ENCODE measurements at places on chromosomes 5 and 9. TPM values are rescaled to one million over a fixed set of nuclear protein-coding genes. Genes with fewer than 3 reads are reported as not detected.

KCTD16 gene
- total RNA-seq: not detected

- H3K36me3 ChIP-seq: no peaks in the 10 kb centered on the region
- no peaks in the 10 kb centered on the region for H3K27me3 ChIP-seq
- H3K27ac ChIP-seq: no peak overlapping the region
Observed at GRCh38 chr9:129580211-129580915, 40.5 kb downstream of the C9orf50 start.

- no peaks in the 10 kb centered on the region for H3K4me1 ChIP-seq
- no peak overlapping the region for H3K4me3 ChIP-seq
- no peak for DNase-seq
- no peaks in the 10 kb centered on the region for H3K36me3 ChIP-seq
- no peak overlapping the region for H3K27ac ChIP-seq
Observed at GRCh38 chr5:68711293-68712200, 382.3 kb upstream of the SLC30A5 start.

DNA sequence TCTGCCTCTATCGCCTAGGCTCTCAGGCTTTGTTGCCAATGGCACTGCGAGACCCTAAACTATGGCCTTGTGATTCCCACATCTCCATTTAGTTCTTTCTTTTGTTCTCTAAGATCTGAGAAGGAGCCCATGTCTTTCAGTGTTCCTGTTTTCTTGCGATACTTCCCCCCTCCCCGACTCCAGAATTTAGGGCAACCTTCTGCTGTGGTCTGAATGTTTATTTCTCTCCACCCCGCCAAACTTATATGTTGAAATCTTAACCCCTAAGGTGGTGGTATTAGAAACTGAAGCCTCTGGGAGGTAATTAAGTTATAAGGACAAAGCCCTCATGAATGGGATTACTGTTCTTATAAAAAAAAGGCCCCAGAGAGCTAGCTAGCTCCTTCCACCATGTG lies 6.4 kb downstream of the TMC1 start:
- H3K4me3 ChIP-seq: peak overlapping the region; percentile 31
- H3K4me1 ChIP-seq: peaks cover 22% of the 10 kb centered on the region
- H3K27ac ChIP-seq: peak overlapping the region; percentile 79
- no peaks in the 10 kb centered on the region for H3K27me3 ChIP-seq

DAB2 gene
- 12.4 TPM for total RNA-seq

GPR150 gene
- 0.48 TPM for total RNA-seq

DNA sequence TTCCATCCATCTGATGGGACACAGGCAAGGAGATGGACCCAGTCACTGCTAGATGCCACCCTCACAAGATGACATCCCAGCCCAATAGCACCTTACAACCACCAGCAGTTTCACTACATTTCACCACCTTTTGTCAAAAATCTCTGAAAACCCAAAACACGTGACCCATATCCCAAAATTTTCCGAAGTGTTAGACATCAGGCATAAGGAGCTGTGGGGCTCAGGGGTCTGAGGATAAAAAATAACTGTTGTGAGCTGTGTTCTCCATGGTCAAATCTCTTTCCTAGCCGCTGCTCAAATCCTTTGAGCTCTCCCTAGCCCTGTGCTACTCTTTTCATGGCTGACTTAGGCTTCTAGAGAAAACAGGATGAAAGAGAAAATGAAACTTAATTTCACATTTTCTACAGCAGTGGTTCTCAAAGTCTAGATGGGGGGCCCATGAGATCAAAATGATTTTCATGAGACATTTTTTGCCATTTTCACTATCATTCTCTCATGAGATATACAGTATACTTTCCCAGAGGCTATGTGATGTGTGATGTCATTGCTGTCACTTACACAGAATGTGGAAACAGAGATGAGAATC lies 40.7 kb downstream of the TIMD4 start:
- no peaks in the 10 kb centered on the region for H3K36me3 ChIP-seq
- no peaks in the 10 kb centered on the region for H3K4me1 ChIP-seq
- H3K27me3 ChIP-seq: no peaks in the 10 kb centered on the region
- no peak overlapping the region for H3K4me3 ChIP-seq

DNA sequence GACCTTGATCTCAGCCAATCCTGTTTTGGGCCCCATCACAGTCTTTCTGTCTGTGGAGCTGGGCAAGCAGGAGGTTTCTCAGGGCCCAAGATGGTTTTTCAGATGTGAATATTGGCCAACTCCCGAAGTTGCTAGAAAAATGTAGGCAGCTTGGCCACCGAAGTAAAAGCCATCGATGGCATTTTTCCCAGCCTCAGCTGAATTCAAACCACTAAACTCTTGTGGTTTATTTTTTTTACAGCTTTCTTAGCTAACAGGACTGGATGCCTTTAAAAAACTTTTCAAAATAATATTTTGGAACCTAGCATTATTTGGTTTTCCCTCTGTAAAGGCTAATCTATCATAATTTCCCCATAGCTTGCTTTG lies 102.5 kb upstream of the ERCC6L2 start:
- H3K4me1 ChIP-seq: peaks cover 17% of the 10 kb centered on the region
- no peak overlapping the region for H3K4me3 ChIP-seq
- H3K27ac ChIP-seq: no peak overlapping the region
- no peaks in the 10 kb centered on the region for H3K36me3 ChIP-seq
- DNase-seq: no peak
- H3K27me3 ChIP-seq: no peaks in the 10 kb centered on the region

GRCh38 chr5:19902316-19902934 lies 85.6 kb downstream of the CDH18 start:
- DNase-seq: no peak
- H3K4me1 ChIP-seq: no peaks in the 10 kb centered on the region
- H3K27ac ChIP-seq: no peak overlapping the region
- H3K27me3 ChIP-seq: no peaks in the 10 kb centered on the region
- no peaks in the 10 kb centered on the region for H3K36me3 ChIP-seq

DNA sequence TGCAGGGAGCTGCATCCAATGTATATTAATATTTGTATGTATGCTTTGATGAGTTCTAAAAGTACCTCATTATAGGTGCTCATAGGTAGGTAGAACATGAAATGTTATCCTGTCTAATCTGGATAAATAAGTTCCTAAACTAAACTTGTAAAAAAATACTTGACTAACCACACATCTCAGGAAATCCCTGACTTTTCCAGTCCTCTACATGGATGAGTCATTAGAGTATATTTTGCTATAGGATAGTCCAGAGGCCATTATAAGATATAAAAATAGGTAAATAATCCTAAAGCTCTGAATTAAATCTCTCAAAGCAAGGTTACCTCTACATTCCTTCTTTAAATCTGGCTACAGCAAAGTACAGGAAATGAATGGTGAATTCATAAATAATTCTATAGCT lies 404.3 kb downstream of the RAB3C start:
- H3K4me3 ChIP-seq: no peak overlapping the region
- no peak overlapping the region for H3K27ac ChIP-seq
- H3K36me3 ChIP-seq: no peaks in the 10 kb centered on the region
- no peaks in the 10 kb centered on the region for H3K27me3 ChIP-seq
- DNase-seq: no peak
- H3K4me1 ChIP-seq: no peaks in the 10 kb centered on the region

MLANA gene
- 20.0 TPM for total RNA-seq

DNA sequence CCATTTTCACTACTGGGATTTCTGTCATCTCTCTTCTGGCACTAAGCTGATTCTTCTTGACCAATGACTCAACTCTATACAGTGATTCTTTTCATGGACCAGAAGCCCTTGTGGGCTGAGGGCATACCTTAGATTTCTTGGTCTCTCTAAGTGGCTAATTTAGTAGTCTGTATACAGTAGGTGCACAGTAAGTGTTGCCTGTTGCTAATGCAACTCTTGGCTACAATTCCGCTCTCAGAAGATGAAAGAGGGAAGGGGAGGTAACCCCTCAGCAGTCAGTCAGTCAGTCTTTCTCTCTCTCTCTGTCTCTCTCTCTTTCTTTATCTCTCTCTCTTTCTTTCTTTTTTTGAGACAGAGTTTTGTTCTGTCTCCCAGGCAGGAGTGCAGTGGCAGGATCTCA lies 115.1 kb upstream of the PANK3 start:
- H3K4me1 ChIP-seq: peaks cover 11% of the 10 kb centered on the region
- DNase-seq: no peak
- H3K36me3 ChIP-seq: no peaks in the 10 kb centered on the region
- H3K27me3 ChIP-seq: no peaks in the 10 kb centered on the region
- no peak overlapping the region for H3K4me3 ChIP-seq

JAKMIP2 gene
- total RNA-seq: 0.45 TPM

- peak overlapping the region; percentile 4 for H3K27ac ChIP-seq
- no peaks in the 10 kb centered on the region for H3K36me3 ChIP-seq
- H3K27me3 ChIP-seq: no peaks in the 10 kb centered on the region
- no peak overlapping the region for H3K4me3 ChIP-seq
- peaks cover 12% of the 10 kb centered on the region for H3K4me1 ChIP-seq
- DNase-seq: no peak
Observed at GRCh38 chr5:36273809-36274526, 27.7 kb downstream of the RANBP3L start.

- no peak overlapping the region for H3K27ac ChIP-seq
- no peaks in the 10 kb centered on the region for H3K36me3 ChIP-seq
- no peak overlapping the region for H3K4me3 ChIP-seq
- no peaks in the 10 kb centered on the region for H3K4me1 ChIP-seq
Observed at GRCh38 chr5:17670353-17670752, 36.1 kb downstream of the TAF11L14 start.

- H3K27ac ChIP-seq: no peak overlapping the region
- no peak for DNase-seq
- peaks cover 34% of the 10 kb centered on the region for H3K27me3 ChIP-seq
Observed at GRCh38 chr9:36803961-36804360, 230.1 kb downstream of the PAX5 start.

DNA sequence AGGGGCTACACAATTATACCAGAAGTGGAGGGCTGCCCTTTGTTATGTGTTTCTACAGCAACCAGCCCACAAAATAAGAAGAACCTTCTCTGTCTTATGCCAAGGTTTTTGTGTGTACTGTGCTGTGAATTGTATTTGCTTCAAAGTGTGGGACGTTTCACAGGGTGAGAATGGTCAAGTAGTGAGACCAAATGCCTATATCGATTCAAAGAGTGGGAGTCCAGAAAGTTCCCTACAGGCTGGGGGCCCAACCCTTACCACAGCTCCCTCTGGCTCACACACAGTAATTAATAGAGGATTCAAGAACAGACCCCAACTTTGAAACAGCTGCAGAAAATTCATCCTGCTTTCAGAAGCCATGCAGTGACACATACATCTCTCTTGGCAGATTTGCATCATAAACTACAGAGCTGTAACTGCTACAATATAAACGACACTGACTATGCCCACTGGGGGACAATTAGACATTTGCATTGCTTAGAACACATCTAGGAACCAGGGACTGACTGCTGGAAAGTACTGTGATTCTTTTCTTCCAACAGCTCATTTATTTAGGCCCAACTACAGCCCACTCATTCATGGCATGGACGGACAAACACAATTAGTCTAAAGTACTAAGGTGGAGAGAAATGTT lies 12.8 kb downstream of the ENC1 start:
- DNase-seq: no peak
- no peaks in the 10 kb centered on the region for H3K27me3 ChIP-seq
- H3K4me3 ChIP-seq: no peak overlapping the region
- no peaks in the 10 kb centered on the region for H3K36me3 ChIP-seq
- H3K4me1 ChIP-seq: peaks cover 13% of the 10 kb centered on the region

All from suprapubic skin (tissue), 4 donors.